BE2C (cell line): ENCODE measurements at places on chromosomes 16 and 17.
A peak's percentile ranks its signal among the peaks of the same experiment; 100 is the strongest.

DNA sequence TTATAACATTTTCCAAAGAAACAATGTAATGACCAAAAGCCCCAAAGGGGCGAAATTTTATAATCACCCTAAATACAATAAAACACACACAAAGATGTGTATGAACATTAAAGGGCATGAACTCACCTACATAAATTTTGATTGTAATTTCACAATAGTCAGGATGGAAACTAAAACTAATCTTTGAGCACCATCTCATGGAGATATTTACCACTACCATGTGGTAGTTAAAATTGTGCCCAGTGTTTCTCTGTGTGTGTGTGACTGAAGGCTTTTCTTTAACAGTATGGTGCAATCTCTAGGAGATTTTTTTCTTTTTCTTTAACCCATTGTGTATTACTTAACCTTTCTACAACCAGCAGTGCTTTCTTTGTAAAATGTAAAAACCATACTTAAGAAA is 19.7 kb upstream of the MEIOC start:
- DNase-seq, result no peak

DNA sequence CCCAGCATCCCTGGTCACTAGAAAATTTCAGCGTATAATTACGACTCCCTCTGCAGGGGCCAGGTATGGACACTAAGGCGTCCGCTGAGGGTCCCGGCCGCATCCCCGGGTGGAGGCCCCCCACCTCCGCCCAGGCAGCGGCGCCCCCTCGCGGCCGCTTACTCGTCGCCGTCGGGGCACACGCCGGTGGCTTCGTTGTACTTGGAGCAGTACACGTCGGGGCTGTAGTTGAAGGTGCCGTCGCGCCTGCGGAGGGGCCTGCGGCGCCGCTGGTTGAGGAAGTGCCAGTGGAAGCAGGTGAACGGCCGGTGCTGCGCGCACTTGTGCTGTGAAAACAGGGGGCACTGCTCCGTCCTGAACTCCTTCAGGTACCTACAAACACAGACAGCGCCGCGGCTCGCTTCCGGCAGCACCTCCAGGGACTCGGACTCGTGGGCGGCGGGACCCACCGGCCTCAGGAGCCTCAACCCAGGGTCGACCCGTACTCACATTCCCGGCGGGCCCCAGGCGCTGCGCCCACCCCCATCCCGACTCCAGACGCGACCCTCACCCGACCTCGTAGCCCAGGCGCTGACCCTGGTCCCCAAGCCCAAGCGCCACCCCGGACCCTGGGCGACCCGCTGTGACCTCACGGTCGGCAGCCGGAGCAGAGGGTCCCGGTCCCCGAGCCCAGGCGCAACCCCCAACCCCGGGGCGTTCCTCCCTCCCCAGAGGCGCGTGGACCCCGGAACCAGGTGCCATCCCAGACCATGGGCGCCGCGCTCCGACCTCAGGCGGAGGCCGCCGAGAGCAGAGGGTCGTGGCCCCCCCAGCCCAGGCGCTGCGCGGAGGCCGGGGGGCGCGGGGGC is 596 bp downstream of the UNKL start:
- peak; percentile 72 for DNase-seq

DNA sequence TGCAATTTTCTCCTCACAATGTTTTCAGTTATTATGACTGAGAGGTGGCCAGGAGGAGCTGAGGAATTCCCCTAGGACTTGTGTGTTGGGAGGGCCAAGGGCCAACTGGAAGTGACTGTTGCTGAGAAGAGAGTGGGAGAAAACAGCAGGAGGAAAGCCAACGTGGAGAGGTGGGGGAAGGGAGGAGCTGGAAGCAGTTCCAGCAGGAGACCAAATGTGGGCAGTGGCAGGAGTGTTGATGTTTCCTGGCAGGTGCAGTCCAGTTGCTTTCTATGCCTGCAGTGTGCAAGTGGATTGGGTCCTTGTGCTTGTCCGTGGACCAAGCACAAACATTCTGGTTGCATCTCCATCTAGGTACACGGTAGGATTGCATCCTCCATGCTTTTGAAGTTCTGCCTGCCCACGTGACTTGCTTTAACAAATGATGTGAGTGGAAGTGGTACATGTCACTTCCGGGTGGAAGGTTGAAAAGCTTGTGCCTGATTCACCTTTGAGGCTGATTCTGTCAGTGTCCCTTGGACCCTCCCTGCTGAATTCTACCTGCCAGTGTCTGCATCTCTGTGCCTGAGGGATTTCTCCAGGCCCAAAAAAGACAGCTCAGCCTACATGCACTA is 54.7 kb upstream of the CRHR1 start:
- no peak for DNase-seq

DNA sequence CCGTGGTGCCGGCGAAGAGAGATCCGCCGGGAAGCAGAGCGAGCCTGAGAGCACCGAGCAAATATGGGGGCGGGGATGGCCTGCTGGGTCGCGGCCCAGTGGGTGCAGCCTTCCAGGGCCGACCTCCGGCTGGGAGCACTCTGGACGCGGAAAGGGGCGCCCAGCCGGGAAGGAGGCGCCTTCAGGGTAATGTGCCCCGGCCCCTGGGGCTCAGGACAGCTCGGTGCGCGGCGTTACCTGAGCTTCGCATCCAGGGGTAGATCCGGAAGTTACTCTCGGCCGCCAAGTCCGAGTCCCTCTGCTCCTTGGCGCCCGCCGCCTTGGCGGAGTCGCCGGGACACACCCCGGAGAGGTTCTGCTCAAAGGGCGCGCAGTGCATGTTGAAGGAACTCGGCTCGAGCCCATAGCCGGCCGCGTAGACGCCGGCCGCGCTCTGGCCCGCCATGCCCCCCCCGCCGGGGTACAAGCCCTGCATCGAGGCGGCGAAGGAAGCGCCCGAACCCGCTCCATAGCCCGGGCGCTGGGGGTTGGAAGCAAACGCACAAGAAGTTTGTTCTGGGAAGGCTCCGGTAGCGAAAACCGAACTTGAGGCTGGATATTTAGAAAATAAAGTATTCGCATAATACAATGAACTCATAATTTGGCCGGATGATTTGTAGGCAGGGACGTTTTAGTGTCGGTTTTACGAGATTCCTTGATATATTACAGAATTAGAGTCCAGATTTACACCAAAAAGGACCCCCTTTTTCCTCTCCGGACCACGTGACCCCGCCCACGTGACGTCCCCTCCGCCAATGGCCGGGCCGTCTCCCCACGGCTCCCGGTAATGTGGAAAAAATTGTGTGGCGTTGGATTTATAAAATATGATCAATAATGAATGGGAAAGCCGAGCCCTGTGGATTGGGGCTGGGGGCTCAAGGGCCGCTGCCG is at the start of gene HOXB7:
Gene HOXB7 (minus strand): TSS at position 736 of the 930 bp plus-strand sequence. CDS start 99 bp downstream, at position 637.
- DNase-seq, result no peak

DNA sequence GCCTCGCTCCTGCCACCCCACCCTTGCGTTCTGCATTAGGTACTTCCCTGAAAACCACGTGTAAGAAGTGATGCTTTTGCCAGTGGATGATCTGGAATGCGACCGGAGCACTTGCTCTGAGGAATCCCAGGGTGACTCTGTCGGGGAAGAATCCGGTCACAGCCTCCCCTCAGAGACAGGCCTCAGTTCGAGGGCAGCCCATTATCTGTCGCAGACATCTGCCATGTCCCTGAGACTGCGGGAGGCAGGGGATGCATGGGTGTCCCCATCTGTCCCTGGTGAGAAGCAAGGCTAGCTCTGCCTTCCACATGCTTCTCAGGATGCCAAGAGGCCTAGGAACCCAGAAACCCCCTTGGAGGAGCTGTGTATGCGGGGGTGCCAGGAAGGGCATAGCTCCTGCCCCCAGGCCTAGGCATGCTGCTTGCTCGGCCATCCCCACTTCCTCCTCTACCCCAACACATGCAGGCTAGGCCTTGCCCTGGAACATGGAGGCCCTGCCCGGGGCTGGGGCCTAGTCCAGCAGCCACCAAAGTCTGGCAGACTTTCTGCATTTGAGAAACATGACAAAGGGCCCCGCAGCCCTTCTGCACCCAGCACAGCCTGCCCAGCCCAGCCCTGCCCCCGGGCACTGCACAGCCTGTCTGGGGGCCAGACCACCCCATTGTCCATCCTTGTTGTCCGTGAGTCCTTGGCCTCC is 20.5 kb downstream of the MNT start:
- no peak for DNase-seq

GRCh38 chr17:56653877-56654276 is 60.4 kb downstream of the NOG start:
- no peak for DNase-seq

- no peak for DNase-seq
These were observed 73.9 kb downstream of the CEP95 start for GRCh38 chr17:64580384-64581315.

GRCh38 chr17:76542984-76543383 is 3.1 kb downstream of the PRCD start:
- peak; percentile 72 for DNase-seq

GRCh38 chr17:51189628-51190027 is 23.4 kb downstream of the NME2 start:
- no peak for DNase-seq

DNA sequence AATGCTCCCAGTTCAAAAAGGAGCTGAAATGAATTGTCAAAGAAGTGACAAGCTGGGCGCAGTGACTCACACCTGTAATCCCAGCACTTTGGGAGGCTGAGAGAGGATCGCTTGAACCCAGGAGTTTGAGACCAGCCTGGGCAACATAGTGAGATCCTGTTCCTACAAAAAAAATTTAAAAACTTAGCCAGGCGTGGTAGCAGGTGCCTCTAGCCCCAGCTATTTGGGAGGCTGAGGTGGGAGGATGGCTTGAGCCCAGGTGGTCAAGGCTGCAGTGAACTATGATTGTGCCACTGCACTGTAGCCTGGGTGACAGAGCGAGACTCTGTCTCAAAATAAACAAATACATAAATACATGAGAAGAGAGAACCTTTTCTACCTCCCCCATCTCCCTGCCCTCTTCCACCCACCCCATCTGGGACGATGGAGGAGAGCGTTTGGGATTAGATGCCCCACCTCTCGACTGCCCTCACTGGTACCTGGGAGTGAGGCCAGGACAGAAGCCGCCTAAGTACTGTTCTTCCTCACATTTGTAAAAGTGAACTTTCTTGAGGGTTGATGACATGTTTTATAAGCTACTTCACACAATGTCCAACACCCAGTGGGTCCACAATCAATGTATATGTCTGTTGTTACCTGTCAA is 2.4 kb downstream of the IL4R start:
- no peak for DNase-seq

- no peak for DNase-seq
These were observed 78.3 kb downstream of the GAS7 start for GRCh38 chr17:10120109-10120485.

GRCh38 chr17:8740486-8740885 is 4.2 kb downstream of the CCDC42 start:
- DNase-seq, result no peak

- DNase-seq, result peak; percentile 69
These were observed 570 bp upstream of the CFDP1 start for GRCh38 chr16:75433732-75434413.

DNA sequence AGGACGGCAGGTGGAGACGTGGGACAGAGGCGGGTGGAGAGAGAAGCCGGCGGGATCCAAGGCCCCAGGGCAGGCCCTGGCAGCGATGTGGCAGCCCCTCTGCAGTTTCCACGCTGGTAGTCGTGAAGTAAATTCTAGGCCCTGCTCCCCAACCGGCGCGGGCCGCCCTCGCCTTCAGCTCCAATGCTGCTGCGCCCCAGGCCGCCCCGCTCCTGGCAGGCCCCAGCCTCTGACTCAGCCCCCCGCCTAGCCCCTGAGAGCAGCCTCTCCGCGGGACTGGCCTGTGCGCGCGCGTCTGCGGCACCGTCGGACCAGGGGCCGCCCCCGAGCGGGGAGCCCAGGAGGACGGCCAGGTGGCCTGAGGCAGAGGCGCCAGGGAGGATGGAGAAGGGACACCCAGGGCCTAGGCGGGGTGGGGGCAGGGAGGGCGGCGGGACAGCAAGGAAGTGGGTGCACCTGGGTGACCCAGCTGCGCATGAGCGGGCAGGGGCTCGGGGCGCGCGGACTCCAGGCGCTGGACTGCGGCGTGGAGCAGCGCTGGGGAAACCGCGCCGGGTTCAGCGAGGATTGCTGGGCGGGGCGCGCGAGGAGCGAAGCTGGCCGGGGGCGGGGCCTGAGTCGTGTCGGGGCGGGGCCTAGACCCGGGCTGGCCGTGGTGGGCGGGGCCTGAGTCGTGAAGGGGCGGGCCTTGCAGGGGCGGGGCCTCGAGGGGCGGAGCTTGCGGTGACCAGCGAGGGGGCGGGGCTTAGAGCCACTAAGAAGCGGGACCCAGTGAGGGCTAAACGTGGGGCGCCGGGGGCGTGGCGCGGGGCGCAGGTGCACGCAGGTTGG is 29.6 kb downstream of the ZNF778 start:
- peak; percentile 96 for DNase-seq

GRCh38 chr17:37301288-37301687 is 74.5 kb upstream of the C17orf78 start:
- DNase-seq, result no peak

GRCh38 chr17:38533866-38534497 is 71.8 kb downstream of the SRCIN1 start:
- no peak for DNase-seq
